ENCODE measurements at places on chromosomes 5 and 9.

GRCh38 chr5:173245319-173246134 is 10.5 kb upstream of the NKX2-5 start:
- DNase-seq = no peak

- DNase-seq = no peak
These were observed 25.2 kb downstream of the UGT3A2 start for GRCh38 chr5:36041537-36041845.

- DNase-seq = no peak
These were observed 33.2 kb upstream of the C5orf46 start for GRCh38 chr5:147939431-147940114.

- no peak for DNase-seq
These were observed 93.7 kb downstream of the ENC1 start for GRCh38 chr5:74546796-74547195.

DNA sequence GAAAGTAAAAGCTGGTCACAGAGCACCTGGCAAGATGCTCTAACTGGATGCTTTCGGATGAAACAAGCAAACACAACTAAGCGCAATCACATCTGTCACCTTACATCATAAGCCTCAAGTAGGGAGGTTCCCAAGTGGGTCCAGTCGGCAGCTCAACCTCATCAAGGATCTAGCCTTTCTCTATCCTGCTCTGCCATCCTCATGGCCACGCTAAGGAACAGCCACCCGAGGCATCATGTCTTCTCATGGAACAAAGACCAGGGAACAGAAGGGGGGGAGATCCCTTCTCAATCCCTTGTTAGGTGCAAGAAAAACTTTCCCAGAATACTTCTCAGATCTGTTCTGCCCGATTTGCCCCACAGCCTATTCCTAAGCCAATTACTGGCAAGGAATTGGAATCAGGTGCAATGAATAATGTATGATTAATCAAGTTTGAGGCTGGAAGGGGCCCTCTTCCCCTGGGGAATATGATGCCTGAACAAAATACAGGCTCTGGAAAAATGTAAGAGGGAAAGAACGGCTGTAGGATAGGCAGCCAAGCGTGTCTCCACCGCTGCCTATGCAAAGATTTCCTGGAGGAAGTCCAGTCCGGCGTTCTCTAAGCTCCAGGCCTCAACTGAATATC is 1.3 kb upstream of the HABP4 start:
- DNase-seq = no peak

GRCh38 chr9:128689293-128689774 is 312 bp downstream of the SET start:
- DNase-seq = no peak

GRCh38 chr5:6656680-6657079 is 23.4 kb downstream of the SRD5A1 start:
- no peak for DNase-seq

GRCh38 chr5:125659316-125660023 is 763.7 kb upstream of the GRAMD2B start:
- DNase-seq = no peak

All from natural killer cell treated with Interleukin-12 subunit alpha and Interleukin-12 subunit beta and Interleukin-15 and Interleukin-18, amount 100 ng/mL, for 72 hours (primary cell).